GOT3 (cell line): ENCODE measurements at places on chromosomes 12 and 14.

GRCh38 chr14:100448376-100448775 lies 125.2 kb downstream of the SLC25A47 start:
- no peak for DNase-seq

- DNase-seq: no peak
Measured at GRCh38 chr12:5248230-5248629, 183.7 kb upstream of the NTF3 start.

GRCh38 chr12:131499160-131499863 lies 211.6 kb upstream of the SFSWAP start:
- no peak for DNase-seq

GRCh38 chr12:101733166-101733565 lies 6.1 kb downstream of the SYCP3 start:
- no peak for DNase-seq

GRCh38 chr12:130290114-130290513 lies 47.6 kb upstream of the PIWIL1 start:
- no peak for DNase-seq

- DNase-seq: no peak
Measured at GRCh38 chr14:72625689-72626088, 268.2 kb downstream of the DPF3 start.

DNA sequence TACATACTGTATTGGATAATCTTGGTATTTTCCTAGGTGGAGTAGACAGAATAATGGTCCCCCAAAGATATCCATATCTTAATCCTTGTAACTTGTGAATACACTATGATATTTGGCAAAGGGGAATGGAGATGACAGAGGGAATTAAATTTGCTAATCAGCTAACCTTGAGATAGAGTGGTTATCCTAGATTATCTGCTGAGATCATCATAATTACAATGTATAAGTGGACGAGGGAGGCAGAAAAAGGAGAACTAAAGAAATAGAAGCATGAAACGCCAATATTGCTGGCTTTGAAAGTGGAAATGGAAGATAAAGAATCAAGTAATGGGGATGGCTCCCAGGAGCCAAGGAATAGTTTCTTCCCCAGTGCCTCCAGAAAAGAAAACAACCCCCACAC lies 398.7 kb downstream of the NOVA1 start:
- no peak for DNase-seq

DNA sequence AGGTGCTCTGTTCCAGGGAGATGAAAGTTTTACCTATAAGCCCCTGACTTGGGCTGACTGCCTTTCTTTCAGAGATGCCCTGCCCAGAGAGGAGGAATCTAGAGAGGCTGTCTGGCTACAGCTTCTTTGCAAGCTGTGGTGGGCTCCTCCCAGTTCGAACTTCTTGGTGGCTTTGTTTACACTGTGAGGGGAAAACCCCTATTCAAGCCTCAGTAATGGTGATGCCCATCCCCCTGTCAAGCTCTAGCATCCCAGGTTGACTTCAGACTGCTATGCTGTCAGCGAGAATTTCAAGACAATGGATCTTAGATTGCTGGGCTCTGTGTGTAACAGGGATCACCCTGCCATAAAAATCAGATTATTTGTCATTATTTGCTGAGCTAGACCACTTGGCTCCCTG lies 377.6 kb downstream of the FLRT2 start:
- DNase-seq: no peak

DNA sequence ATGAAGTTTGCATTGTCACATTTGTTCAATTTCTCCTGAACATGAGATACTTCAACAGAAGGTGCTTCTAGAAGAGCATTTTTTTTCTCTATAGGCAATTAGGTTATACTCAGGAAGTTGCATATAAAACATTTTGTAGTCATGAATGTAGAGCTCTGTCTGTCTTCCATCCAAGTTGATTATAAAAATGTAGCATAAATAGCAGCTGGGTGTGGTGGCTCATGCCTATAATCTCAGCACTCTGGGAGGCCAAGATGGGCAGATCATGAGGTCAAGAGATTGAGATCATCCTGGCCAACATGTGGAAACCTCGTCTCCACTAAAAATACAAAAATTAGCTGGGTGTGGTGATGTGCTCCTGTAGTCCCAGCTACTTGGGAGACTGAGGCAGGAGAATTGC lies 39.5 kb upstream of the STXBP6 start:
- no peak for DNase-seq

GRCh38 chr12:89825591-89826449 lies 117.2 kb upstream of the ATP2B1 start:
- DNase-seq: no peak

DNA sequence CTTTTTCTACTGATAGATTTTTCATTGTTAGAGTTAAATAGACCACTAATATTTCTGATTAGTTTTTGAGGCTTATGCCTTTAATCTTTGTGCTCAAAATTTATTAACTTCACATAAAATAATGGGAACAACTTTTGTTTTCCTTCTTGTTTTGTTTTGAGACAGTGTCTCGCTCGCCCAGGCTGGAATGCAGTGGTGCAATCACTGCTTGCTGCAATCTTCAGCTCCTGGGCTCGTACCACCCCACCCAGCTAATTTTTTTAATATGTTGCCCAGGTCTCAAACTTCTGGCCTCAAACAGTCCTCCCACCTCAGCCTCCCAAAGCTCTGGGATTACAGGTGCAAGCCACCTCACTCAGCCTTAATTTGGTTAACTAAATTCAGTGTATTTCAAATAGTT lies 16.8 kb downstream of the SCFD1 start:
- no peak for DNase-seq
